ENCODE measurements at places on chromosomes 3 and 15. TPM values are rescaled to one million over a fixed set of nuclear protein-coding genes. Genes with fewer than 3 reads are reported as not detected.

GRCh38 chr3:29577250-29577649 lies 296.4 kb downstream of the RBMS3 start:
- H3K27ac ChIP-seq, result no peak overlapping the region
- no peak for DNase-seq
- no peaks in the 10 kb centered on the region for H3K36me3 ChIP-seq
- no peaks in the 10 kb centered on the region for H3K27me3 ChIP-seq
- H3K4me1 ChIP-seq, result no peaks in the 10 kb centered on the region

Gene NRROS
- 16.2 TPM for total RNA-seq

Gene SACM1L
- 89.8 TPM for total RNA-seq

DNA sequence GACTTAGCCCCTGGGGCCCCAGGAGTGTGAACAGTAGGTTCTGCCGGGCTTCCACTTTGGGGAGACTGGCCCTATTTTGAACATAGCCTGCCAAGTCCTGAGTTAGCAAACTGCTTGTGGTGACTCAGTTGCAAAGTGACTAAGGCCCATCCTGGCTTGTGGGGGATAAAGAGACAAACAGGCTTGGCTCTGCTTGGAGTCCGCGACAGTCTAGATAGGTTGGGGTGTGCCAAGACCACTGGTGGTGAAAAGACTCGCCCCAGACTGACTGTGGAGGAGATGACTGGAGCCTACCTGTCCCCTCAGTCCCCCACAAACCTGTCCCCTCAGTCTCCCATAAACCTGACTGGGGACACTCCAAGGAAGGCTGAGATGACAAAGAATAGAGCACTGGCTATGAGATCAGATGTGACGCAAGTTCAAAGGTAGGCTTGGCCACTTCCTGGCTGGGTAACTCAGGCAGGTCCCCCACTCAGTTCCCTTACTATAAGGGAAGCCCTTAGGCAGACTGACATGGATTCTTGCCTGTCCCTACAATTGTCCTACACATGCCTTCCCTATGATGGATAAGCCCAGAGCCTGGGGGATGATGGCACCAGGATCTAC lies 4.3 kb downstream of the DNASE1L3 start:
- peaks cover 2% of the 10 kb centered on the region for H3K36me3 ChIP-seq
- no peak for DNase-seq
- H3K27me3 ChIP-seq, result peaks cover 15% of the 10 kb centered on the region
- peaks cover 3% of the 10 kb centered on the region for H3K4me1 ChIP-seq
- no peak overlapping the region for H3K27ac ChIP-seq

DNA sequence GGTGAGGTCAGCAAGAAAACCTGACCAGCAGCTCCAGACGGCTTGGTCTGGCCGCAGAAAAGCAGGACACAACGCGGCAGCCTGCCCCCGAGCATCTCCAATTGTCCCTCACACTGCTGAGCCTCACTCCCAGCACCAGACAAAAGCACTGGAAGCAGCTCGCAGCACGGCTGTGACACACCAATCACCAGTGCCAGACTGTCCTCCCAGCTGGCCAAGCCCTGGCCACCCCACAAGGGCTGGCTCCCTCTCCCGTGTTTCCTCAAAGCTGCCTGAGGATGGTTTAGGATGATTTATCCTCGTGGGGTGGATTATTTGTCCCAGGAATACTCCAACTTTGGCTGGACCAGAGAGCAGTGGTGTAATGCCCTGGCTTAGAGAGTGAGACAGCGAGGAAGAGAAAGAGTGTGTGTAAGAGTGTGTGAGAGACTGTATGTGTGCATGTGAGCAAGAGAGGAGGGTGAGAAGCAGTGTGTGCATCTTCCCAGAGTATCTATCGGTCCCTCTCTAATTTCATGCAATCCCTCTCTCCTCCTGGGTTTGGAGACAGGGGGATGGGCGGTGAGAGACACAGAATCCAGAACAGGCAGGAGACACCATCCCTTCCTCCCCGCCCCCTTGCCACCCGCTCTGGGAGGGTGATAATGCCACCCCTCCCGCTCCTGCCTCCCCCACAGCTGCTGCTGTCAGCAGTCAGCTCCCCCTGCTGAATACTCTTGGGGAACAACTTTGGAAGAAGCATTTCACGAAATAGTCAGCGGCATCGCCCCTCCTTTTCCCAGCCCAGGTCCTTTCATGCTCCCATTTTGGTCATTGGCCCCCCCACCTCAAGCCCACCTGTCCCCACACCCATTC lies 34.2 kb downstream of the SEMA5B start:
- no peak overlapping the region for H3K27ac ChIP-seq
- no peak overlapping the region for H3K4me3 ChIP-seq
- peaks cover 37% of the 10 kb centered on the region for H3K27me3 ChIP-seq
- no peak for DNase-seq
- no peaks in the 10 kb centered on the region for H3K4me1 ChIP-seq
- no peaks in the 10 kb centered on the region for H3K36me3 ChIP-seq

GRCh38 chr15:100123611-100124010 lies 218.2 kb downstream of the ADAMTS17 start:
- no peak overlapping the region for H3K27ac ChIP-seq
- H3K27me3 ChIP-seq, result no peaks in the 10 kb centered on the region
- H3K4me3 ChIP-seq, result no peak overlapping the region
- DNase-seq, result no peak
- peaks cover 1% of the 10 kb centered on the region for H3K4me1 ChIP-seq

Gene ITIH1
- total RNA-seq, result not detected

Gene SLC9A9
- 9.9 TPM for total RNA-seq

Gene ARPP21
- not detected for total RNA-seq

DNA sequence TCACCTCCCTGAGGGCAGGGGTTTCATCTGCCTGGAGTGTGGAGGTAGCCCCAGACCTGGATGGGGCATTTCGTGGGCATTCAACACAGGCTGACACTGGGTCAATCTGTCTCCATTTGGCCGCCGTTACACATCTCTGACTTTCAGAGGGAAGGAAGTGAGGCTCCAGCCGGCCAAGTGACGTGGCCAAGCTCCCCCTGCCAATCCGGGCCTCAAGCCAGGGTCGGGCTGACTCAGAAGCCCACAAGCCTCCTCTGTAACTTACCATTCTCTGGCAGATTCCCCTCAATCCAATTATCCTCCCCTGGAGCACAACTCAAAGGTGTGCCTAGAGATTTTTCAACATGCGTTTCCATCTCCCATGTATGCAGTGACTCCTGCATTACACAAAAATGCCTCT lies 227.6 kb downstream of the KLF13 start:
- H3K27me3 ChIP-seq, result peaks cover 1% of the 10 kb centered on the region
- no peak overlapping the region for H3K4me3 ChIP-seq
- no peak overlapping the region for H3K27ac ChIP-seq

DNA sequence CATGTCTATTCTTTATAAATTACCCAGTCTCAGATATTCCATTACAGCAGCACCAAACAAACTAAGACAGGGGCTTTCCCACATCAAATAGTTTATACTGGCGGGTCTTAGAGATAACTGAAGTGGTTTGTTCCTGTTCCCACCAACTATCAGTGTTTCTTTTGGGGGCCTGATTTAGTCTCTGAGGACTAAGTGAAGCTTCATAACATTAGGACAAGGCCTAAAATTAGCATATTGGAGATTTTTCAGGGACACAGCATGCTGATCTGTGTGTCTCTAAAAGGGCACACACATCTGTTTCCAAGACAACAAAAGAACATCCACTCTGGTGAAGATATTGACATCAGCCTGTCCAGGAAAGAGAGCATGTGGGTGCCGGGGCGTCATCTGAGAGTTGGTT lies 72.6 kb upstream of the SEMA6D start:
- H3K4me1 ChIP-seq, result no peaks in the 10 kb centered on the region
- no peaks in the 10 kb centered on the region for H3K27me3 ChIP-seq
- H3K36me3 ChIP-seq, result no peaks in the 10 kb centered on the region
- H3K4me3 ChIP-seq, result no peak overlapping the region
- no peak overlapping the region for H3K27ac ChIP-seq

DNA sequence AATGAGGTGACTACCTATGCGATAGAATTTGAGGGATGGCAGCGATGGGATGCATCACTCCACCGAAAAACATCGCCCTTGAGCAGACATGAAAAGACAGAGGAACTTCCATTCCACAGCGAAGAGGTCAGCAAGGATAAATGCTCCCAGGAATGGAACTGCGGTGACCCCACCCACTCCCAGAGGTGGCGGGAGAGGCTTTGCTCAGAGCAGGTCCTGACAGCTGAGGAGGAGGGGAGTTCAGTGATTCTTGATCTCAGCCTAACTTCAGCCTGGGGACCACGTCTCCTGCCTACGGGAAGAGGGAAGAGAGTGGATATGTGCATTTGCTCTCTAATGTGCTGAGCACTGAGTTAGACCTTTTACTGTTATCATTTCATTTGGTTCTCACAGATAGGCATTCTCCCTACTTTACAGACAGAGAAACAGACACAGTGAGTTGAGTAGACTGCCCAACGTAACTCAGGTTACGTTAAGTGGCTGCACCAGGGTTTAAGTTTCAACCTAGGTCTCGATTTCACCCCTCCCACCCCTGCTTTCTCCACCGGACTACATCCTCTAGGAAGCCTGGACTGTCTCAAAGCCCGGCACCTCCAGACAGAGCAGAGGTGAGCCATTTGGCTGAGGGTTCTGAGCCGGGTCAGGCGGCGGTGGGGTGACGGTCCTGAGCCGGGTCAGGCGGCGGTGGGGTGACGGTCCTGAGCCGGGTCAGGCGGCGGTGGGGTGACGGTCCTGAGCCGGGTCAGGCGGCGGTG lies 170.0 kb downstream of the RAB11A start:
- peaks cover 48% of the 10 kb centered on the region for H3K27me3 ChIP-seq
- DNase-seq, result no peak
- no peaks in the 10 kb centered on the region for H3K4me1 ChIP-seq
- H3K36me3 ChIP-seq, result no peaks in the 10 kb centered on the region

DNA sequence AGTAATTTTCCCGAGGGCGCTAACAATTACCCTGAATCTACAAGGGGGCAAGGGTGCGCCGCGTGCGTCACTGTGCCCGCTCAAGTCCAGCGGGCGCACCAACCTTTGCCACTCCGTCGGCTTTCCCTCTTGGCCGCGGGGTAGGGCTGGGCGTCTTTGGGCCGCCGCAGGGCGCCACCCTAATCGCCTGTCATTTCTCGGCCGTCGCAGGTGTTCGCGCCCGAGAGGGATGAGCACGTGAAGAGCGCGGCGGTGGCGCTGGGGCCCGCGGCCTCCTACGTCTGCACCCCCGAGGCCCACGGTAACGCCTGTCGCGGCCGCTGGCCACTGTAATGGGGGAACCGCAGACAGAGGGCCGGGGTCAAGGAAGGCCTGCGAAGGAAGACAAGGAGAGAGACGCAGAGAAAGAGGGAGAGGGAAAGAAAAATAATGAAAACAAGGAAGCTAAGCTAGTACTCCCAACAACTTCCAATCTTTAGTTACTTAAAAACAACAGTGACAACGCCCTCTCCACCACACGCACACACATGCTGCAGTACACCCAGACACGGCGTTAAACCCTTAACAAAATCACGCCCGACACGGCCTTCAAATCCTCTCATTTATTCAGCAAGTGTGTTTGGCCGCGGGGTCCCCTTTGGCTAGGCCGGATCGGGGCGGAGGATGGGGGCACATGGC lies 3.8 kb downstream of the SKOR1 start:
- no peak for DNase-seq
- peaks cover 80% of the 10 kb centered on the region for H3K27me3 ChIP-seq
- H3K27ac ChIP-seq, result peak overlapping the region; percentile 58
- peaks cover 1% of the 10 kb centered on the region for H3K36me3 ChIP-seq

Gene UQCRC1
- 144 TPM for total RNA-seq

Gene FGD5
- not detected for total RNA-seq

Gene TAGLN3
- not detected for total RNA-seq

GRCh38 chr15:32855942-32856341 lies 138.1 kb downstream of the GREM1 start:
- no peaks in the 10 kb centered on the region for H3K4me1 ChIP-seq
- no peaks in the 10 kb centered on the region for H3K36me3 ChIP-seq
- no peak for DNase-seq
- H3K4me3 ChIP-seq, result no peak overlapping the region

GRCh38 chr3:71172189-71172588 lies 411.3 kb downstream of the FOXP1 start:
- DNase-seq, result no peak
- H3K4me1 ChIP-seq, result peaks cover 10% of the 10 kb centered on the region
- no peak overlapping the region for H3K4me3 ChIP-seq
- H3K36me3 ChIP-seq, result peaks cover 36% of the 10 kb centered on the region
- no peaks in the 10 kb centered on the region for H3K27me3 ChIP-seq
- H3K27ac ChIP-seq, result no peak overlapping the region

Gene MYZAP
- total RNA-seq, result not detected

Gene GOLGA8M
- total RNA-seq, result 7.7 TPM

- DNase-seq, result no peak
- H3K27me3 ChIP-seq, result no peaks in the 10 kb centered on the region
- H3K4me1 ChIP-seq, result peaks cover 8% of the 10 kb centered on the region
- no peak overlapping the region for H3K4me3 ChIP-seq
- H3K27ac ChIP-seq, result no peak overlapping the region
Measured at GRCh38 chr3:195203606-195204005, 67.4 kb downstream of the XXYLT1 start.

DNA sequence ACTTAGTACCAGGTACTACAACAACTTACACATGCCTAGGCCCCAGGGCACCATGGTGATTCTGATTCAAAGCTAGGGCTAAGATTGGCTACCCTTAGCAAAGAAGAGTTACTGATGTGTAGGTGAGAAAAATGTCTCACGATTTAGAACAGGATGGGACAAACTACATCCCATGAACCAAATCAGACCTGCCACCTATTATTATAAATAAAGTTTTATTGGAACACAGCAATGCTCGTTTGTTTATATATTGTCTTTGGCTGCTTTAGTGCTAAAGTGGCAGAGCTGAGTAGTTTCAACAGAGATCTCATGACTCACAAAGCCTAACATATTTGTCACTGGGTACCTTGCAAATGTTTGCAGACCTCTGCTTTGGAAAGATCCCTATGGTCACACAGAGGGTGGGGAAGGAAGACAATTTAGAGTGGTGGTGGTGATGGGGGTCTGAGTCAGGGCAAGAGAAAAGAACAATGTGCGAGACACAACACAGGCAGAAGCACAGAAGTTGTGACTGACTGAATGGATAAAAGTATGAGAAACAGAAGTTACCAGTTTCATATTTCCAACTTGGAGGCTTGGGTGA lies 770.6 kb upstream of the CFAP20DC start:
- H3K4me1 ChIP-seq, result peaks cover 1% of the 10 kb centered on the region
- H3K27ac ChIP-seq, result no peak overlapping the region
- no peaks in the 10 kb centered on the region for H3K27me3 ChIP-seq

Gene SNX4
- total RNA-seq, result 31.3 TPM

DNA sequence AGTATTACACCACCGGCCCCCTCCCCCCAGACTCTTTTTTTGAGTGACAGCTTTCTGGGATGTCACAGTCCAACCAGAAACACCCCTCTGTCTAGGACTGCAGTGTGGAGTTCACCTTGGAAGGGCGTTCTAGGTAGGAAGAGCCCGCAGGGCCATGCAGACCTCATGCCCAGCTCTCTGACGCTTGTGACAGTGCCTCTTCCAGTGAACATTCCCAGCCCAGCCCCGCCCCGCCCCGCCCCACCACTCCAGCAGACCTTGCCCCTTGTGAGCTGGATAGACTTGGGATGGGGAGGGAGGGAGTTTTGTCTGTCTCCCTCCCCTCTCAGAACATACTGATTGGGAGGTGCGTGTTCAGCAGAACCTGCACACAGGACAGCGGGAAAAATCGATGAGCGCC lies 63.6 kb downstream of the AAGAB start:
- no peak overlapping the region for H3K27ac ChIP-seq
- peaks cover 21% of the 10 kb centered on the region for H3K36me3 ChIP-seq
- no peak overlapping the region for H3K4me3 ChIP-seq
- peaks cover 8% of the 10 kb centered on the region for H3K4me1 ChIP-seq
- H3K27me3 ChIP-seq, result no peaks in the 10 kb centered on the region
- DNase-seq, result no peak

Gene TGM5
- not detected for total RNA-seq

- H3K27ac ChIP-seq, result peak overlapping the region; percentile 91
- peaks cover 39% of the 10 kb centered on the region for H3K4me1 ChIP-seq
- peak overlapping the region; percentile 80 for H3K4me3 ChIP-seq
- DNase-seq, result no peak
- H3K27me3 ChIP-seq, result no peaks in the 10 kb centered on the region
- peaks cover 15% of the 10 kb centered on the region for H3K36me3 ChIP-seq
Measured at GRCh38 chr15:31474059-31474868, 147.6 kb downstream of the KLF13 start.

Measured in activated naive CD8-positive, alpha-beta T cell treated with anti-CD3 and anti-CD28 coated beads, Interleukin-2, amount 10 ng/mL, durations not matched to agents 7 days and 5 days (primary cell).